ENCODE measurements at places on chromosomes 7 and 10.
A peak's percentile ranks its signal among the peaks of the same experiment; 100 is the strongest.

DNA sequence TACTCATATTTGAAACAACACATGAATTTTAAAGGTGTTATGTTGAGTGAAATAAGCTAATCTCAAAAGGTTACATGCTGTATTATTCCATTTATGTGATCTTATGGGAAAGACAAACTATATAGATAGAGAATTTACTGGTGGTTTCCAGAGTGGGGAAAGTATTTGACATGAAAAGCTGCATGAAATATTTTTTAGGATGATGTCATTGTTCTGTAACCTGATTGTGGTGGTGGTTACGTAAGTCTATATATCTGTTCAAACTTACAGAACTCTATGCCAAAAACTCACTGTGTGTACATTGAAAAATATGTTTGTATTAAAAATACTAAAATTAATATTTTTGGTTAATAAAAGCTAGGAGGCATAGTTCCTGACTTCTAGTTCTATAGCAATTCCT lies 453.0 kb downstream of the SORCS3 start:
- DNase-seq: no peak

DNA sequence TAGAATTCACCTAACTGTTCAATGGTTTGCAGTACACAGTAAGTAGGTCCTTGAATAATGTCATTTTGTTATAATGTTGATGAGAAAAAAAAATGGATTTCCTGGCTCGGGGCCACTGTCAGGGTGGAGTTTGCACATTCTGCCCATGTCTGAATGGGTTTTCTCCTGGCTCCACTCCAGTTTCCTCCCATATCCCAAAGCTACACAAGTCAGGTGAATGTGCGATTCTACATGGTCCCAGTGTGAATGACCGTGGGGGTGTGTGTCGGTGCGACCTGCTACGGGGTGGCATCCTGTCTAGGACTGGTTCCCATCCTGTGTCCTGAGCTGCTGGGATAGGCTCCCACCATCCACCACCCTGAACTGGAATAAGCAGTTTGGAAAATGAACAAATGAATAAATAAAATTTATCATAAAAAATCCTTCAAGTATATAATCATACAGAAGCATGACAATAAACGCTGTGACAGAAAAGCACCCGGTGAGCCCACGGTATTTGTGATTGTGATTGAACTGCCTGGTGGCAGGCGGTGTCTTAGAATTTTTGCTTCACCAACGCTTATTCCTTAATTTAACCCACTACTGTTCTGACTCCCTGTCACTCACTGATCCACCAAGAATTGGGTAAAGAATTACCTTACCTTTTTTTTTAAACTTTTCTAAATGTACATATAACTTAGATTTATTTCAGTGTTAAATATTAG lies 114.1 kb downstream of the ICA1 start:
- DNase-seq: peak; percentile 26

DNA sequence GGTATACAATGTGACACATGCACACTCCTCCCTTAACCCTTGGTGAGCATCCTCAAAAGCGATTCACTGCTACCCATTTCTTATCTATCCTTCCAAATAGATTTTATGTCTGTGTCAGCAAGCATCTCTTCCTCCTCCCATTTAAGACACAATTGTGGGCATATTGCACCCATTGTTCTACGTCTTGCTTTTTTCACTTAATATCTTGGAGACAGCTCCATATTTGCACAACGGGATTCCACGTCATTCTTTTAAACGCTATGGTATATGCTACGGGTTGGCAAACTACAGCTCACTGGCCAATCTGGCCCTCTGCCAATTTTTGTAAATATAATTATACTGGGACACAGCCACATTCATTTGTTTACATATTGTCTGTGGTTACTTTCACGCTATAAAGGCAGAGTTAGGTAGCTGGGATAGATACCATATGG lies 88.6 kb downstream of the RNF216 start:
- DNase-seq: peak; percentile 39

DNA sequence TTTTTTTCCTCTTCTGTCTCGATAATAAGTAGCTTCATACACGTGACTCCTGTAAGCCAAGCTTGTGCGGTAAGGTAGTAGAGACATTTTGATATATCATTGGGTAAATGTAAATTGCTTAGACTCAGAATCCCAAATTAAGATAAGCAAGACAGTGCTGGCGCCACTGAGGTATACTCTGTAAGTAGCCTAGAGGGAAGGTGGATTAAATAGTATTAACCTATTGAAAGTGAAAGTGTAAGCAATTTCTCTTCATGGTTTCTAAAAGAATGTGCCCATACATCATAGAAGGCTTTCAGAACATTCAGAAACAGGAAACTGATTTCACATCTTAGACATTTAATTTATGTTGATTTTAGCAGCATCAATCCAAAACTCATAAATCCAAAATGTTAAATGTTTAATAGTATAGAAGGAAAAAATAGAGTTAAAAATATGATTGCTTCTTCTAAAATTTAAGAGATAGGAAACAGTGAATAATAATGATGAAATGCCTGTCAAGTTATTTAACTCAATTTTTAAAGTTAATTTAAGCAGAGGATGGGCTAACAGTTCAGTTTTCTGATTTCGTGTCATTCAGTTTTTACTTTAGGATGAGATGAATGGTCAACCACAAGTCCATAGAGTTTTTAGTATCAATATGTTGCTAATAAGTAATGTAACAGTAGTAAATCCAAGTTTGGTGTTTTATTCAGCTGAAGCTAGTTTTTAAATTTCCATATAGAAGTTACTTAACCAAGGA lies 36.8 kb downstream of the LRRC72 start:
- peak; percentile 33 for DNase-seq

DNA sequence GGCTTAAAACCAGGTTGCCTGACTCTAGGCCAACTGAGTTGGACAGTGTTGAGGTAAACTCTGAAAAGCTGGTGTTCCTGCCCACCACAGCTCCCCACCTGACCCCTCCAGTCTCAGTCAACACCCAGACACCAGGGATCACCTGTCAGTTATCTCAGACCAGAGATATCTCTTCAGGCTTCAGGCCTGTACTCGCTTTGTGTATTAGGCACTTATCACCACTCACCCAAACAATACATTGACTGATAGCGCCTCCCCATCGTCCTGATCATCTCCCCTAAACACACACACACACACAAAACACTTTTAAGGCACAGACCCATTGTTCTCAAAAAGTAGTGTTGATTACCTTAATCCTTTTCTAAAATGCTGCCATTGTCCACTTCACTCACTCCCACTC lies 111.5 kb downstream of the PLCE1 start:
- DNase-seq: no peak

DNA sequence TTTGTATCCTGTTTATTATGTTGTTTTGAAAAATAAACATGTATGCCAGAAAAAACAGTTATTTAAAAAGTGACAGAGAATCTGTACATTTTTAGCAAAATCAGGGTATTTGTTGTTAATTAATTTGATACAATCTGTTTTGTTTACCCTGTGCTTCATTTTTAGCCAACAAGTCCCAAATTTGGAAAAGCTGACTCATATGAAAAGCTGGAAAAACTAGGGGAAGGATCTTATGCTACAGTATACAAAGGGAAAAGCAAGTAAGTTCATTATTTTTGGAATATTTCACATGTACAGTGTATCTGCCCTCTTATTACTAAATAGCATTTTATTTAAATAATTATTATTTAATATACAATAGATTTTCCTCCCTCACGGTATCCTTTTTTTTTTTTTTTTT lies 151.4 kb downstream of the CDK14 start:
- DNase-seq: no peak

- no peak for DNase-seq
These were observed 6.8 kb upstream of the MUC12 start for GRCh38 chr7:100962537-100962936.

- DNase-seq: no peak
These were observed 44.4 kb downstream of the SLC35G1 start for GRCh38 chr10:93938140-93938539.

GRCh38 chr10:133458021-133458709 lies 4.4 kb downstream of the SCART1 start:
- DNase-seq: no peak

DNA sequence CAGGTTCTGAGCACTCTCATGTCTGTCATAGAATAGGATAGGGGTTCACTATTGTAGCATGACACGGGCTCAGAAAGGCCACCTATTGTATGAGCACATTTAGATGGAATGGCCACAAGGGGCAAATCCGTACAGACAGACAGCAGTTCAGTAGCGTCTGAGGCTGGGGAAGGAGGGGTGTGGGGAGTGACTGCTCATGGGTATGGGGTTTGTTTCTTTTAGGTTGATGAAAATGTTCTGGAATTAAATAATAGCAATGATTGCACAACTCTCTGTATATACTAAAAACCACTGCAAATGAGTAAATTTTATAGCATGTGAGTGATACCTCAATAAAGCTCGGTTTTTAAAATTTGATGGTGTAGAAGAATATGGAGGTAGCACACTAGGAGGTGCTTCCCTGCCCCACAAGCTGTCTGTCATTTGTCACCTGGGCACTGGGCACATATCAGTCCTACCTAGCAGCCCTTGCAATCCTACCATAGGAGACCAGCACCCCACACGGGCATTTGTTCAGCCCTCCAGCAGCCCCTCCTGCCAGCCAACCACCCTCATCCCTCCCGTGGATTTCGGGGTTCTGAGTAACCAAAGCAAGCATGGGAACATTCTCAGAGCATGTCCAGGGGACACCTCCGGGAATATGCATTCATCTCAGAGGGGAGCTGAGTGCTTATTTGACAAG lies 35.2 kb downstream of the KCNMA1 start:
- no peak for DNase-seq

DNA sequence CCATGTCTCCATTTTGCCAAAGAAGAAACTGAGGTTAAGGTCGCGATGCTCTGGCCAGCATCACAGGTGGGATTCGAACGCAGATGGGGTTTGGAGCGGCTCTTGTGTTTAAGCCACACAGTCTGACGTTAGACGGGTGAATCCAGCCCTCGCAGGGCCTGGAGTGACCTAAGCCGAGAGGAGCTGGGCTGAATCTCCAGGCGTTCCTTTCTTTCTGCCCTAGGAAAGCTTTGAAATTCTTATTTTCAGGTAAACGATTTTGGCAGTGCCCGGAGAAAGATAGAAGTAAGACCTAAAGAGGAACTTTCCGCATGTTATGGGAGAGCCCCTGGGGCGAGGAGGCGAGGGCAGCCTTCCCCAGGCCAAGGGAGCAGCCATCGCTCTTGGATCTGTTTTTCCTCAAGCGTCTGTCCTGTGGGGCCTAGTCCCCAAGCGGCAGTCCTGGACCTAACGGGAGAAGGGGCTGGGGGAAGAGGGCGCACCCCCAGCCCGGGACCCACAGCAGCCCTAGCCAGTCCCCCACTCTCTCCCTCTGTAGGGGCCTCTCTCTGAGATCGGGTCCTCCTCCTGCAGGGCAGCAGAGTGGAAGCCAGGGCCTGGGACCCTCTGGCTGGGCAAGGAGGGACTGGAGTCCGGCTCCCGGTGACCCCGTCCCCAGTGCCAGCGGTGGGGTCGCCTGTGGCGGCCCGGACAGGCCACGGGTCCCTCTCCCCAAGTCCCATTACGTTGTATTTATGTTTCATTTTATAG lies 8.9 kb upstream of the LBX1 start:
- no peak for DNase-seq

- no peak for DNase-seq
These were observed 20.7 kb downstream of the ADRB1 start for GRCh38 chr10:114064151-114065048.

GRCh38 chr7:103937680-103938079 lies 51.8 kb downstream of the RELN start:
- no peak for DNase-seq

- DNase-seq: no peak
These were observed 163.2 kb downstream of the EVX1 start for GRCh38 chr7:27405780-27406179.

DNA sequence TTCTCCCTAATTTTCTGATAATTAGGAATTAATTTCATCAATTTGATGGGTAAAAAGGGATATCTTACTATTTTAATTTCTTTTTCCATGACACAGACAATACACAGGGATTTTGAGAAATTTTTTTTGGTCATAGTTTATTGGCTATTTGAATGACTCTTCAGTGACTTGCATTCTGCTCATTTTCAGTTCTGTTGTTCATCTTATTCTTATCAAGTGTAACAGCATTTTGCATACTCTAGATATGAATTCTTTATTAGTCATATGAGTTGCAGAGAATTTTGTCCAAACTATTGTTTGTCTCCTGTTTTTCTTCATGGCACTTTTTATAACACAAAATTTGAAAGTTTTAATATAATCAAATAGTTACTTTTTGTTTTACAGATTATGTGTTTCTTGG lies 41.7 kb downstream of the MKLN1 start:
- peak; percentile 79 for DNase-seq

DNA sequence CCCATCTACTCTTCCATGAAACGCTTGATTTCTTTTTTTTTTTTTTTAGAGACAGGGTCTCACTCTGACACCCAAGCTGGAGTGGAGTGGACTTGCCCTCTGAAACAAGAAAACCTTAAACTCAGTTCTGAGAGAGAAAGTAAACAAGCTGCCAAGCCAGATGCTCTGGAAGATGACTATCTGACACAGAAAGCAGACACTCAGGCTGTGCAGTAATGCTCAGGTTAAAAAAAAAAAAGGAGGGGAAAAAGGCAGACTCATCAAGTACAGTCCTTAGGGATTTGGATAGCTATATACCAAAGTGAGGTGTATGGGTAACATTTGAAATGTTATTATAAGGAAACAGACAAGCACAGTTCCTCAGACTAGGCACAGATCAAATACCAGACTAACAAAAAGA lies 80.5 kb downstream of the IDE start:
- no peak for DNase-seq

- DNase-seq: no peak
These were observed 51.0 kb downstream of the RALA start for GRCh38 chr7:39674406-39674805.

Data from hematopoietic multipotent progenitor cell treated with erythropoietin and hydrocortisone succinate and interleukin-3 and kit ligand, for 6 days (in vitro differentiated cells).